ENCODE measurements at places on chromosomes 2 and 18.

DNA sequence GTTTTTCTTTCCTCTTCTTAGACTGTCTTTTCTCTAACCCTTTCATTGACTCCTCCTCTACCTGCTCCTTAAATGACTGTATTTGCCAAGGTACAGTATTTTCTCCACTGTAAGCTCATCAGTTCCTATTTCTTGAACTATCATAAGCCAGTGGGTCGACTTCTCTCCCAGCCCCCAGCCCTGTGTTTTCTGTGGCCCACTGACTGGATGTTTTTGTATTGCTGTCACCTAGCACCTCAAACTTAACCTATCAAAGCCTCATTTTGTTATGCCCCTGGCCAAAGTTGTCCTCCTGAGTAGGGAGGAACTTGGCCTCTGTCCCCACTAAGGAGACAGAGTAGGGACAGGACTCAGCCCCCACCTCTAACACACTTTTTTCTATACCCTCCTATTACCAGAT, 65.4 kb upstream of the CABLES1 start:
- DNase-seq: no peak

GRCh38 chr18:79698668-79699335, 19.2 kb downstream of the CTDP1 start:
- DNase-seq: no peak

- no peak for DNase-seq
Observed at GRCh38 chr2:185484602-185485001, 254.0 kb upstream of the FSIP2 start.

GRCh38 chr2:1814061-1814460, 69.7 kb upstream of the PXDN start:
- DNase-seq: no peak

GRCh38 chr2:204086167-204086566, 149.6 kb downstream of the ICOS start:
- no peak for DNase-seq

Data from activated CD4-positive, CD25-positive, alpha-beta regulatory T cell (primary cell).